ENCODE measurements at places on chromosomes 2 and 18. TPM values are rescaled to one million over a fixed set of nuclear protein-coding genes. Genes with fewer than 3 reads are reported as not detected.

Gene TCF7L1
- 39.4 TPM for polyA plus RNA-seq

- no peak for DNase-seq
Observed at GRCh38 chr2:191158747-191159146, 8.0 kb upstream of the STAT4 start.

DNA sequence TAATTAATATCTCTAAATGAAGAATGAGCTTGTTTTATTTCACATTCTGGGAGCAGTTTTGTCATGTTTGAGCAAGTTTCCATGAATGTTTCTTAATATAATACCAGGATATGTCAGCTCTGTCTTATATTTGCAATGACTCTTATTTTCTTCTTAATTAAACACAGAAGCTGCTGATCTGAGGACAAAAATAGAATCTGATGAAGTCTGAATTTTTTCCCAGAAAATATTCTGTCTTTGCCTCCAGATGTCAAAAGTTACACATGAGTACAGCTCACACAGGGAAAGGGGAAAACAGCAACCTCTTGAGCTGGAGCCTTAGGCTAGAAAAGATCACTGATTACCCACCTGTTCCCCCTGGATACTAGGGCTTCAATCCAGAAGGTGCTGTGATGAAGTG lies 606.6 kb upstream of the SYT4 start:
- DNase-seq, result no peak

- no peak for DNase-seq
Observed at GRCh38 chr2:223822818-223823217, 14.6 kb downstream of the AP1S3 start.

Gene EPHA4
- 64.7 TPM for polyA plus RNA-seq

GRCh38 chr2:67599561-67599960 lies 202.4 kb downstream of the ETAA1 start:
- DNase-seq, result no peak

- no peak for DNase-seq
Observed at GRCh38 chr2:111247491-111247890, 126.8 kb downstream of the BCL2L11 start.

DNA sequence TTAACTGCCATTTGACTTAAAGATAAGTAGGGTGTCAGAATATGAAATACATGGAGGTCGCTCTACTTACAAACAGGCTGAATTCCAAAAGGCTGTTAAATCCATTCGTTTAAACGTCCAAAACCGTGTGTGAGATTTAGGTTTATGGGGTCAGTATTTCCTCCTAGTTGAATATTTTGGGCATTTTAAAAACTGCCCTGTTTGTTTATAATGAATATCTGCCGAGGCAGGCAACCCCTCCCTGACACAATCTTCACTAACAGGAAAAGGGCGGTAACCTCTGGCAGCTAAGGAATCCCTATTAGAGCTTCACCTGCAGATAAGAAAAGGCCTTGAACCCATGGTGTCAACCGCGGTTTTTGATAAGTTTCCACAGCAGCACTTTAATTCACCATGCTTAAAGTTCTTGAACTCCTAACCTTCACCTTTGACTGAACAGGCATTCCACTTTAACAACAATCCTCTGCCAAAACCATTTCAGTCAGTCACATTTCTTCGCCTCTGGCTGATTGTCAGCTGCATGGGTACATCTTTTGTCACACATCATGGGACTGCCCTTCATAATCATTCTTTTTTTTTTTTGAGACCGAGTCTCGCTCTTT lies 17.8 kb downstream of the TRAK2 start:
- DNase-seq, result no peak

DNA sequence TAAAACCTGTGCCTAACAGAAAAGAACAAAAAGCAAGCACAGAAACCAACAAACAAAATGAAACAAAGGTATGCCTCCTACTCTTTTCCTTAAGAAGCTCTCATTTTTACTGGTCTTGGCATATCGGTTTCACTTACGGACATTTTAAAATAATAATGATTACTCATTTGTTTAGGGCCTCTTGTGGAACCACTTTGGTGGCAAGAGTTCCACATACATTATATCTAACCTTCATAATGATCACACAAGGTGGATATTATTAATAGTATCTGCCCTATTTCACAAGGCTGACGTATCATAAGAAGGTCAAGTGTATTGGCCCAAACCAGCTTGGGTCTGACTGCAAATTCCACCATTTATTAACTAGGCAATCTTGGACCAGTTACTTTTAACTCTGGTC lies 304.7 kb downstream of the TCF4 start:
- DNase-seq, result no peak

DNA sequence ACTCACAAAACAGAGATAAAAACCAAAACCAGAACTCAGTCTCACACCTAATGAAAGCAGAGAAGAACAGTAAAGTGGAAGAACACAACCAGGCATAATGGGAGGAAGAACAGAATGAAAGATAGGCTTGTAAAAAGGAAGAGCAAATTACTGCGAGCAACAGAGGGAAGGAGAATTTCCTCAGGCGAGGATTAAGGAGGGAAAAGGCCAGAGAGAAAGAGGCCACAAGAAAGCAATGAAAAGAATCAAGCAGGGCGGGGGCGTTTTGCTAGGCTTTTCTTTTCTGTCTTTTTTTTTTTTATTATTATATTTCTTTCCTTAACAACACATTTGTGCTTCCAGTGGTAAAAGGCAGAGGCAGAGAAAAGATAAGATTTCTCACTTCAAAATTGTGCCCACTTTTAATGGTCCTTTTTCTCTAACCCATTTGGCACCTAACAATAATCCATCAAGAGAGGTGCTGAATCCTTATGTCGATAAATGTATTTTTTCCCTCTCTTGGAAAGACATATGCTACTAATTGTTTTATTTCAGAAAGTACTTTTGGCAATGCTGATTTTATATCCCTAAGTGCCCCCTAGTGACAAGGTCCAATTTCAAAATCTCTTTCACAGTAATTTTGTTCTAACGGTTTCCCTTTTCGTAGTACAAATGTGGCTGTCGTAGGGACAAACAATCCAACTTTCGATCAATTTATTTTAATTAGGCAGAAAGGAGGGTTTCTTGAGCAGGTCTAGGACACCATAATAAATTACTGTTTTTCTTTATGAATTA lies 138.7 kb upstream of the AQP4 start:
- no peak for DNase-seq

Gene METTL4
- polyA plus RNA-seq, result 18.1 TPM

DNA sequence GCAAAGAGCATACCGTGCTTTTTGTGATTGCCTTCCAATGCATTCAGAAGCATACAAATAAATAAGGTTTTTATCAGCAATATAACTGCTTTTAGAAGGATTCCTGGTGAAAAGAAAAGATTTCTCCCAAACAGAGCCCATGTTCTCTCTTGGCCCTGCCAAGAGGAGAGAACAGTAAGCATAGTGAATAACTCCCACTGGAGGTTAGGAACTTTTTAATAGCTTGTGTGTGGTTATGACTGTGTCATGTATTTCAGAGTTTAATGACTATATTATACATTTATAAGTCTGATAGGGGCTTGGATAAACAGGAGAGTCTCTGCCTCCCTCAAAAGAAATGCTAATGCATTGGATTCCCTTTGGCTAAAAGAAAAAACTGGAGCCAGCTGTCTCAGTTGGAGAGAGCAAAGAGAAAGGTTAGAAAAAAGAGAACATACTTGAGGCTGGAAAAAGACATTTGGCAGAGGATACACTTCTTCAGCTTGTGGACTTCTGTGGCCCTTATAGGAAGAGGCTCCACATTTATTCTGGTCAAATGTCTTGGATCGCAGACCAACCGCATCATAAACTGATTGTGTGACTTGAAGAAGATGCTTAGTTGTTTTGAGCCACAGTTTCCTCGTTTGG lies 63.0 kb upstream of the SPRED2 start:
- no peak for DNase-seq

DNA sequence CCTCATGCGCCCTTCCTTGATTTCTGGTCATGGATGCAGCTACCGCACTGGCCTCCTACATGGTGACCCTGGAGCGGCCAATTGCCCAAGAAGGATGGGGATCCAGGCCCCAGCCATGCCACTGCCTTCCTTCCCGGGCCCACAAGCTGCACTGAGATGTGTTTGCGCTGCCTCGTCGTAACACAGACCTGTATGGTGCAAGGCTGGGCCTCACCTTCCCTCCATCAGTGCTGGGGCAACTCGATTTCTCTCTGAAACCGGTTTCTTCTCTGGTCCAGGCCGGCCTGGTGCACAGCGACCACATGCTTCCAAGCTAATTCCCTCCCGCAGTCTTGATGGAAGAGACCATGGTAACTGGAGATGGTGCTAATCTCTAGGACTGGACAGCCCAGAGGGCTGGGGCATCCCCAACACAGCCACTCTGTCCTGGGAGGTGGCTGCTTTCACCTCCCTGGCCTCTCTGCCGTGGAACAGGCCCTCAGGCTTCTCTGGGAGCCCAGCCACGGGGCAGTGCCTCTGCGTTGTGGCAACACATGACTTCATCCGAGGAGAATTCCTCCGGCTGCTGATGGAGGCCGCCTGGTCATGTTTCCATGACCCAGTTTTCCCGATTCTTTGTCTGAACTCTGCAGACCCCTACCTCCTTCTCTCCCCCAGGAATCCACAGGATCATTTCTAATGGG lies 184.2 kb downstream of the GLI2 start:
- no peak for DNase-seq

Gene IL1B
- polyA plus RNA-seq, result 0.73 TPM

GRCh38 chr2:68465081-68465916 lies 1.8 kb downstream of the FBXO48 start:
- DNase-seq, result no peak

- DNase-seq, result no peak
Observed at GRCh38 chr2:214830794-214831346, 21.4 kb upstream of the BARD1 start.

- no peak for DNase-seq
Observed at GRCh38 chr2:152740743-152741328, 22.4 kb downstream of the ARL6IP6 start.

Gene UGT1A1
- polyA plus RNA-seq, result 0.11 TPM

GRCh38 chr2:23709311-23709710 lies 217.6 kb downstream of the ATAD2B start:
- DNase-seq, result no peak

DNA sequence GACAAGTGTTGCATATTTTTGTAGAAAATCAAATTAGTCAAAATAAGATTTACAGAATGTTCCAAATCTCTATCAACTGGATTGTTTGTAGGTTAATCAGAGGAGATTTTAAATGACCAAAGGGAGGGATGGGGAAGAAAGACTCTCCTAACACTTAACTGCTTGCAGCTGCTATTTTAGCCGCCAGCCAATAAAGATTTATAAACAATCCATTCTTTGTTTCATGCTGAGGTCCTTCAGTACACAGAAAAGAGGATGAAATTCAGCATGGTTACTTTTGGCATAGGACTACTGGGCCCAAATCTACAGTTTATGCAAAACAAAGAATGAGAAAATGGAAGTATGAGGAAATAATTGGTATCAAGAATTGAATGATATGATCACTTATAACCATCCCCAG lies 86.4 kb upstream of the FN1 start:
- no peak for DNase-seq

- DNase-seq, result no peak
Observed at GRCh38 chr2:37568565-37568964, 102.9 kb downstream of the CDC42EP3 start.

Gene GULP1
- polyA plus RNA-seq, result 55.8 TPM

DNA sequence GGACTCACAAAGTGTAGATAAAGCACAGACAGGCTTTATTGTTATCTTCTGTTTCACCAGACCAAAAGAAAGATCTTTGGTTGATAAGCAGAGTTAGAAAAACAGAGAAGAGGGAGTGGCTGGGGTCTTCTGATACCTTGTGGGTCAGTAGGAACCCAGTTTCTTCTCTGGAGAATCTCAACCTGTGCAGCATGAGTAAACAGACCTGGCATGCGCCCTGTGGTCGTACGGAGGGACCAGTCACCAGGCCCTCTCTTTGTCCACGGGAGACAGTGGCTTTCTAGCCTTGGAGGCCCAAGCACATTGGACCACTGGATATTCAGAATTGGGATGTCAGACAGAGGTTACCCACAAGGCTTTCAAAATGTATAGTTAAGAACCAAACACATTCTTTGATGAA lies 418.9 kb upstream of the FANCL start:
- no peak for DNase-seq

GRCh38 chr2:71207601-71208000 lies 19.3 kb downstream of the PAIP2B start:
- no peak for DNase-seq

- no peak for DNase-seq
Observed at GRCh38 chr18:42095732-42096377, 140.8 kb downstream of the PIK3C3 start.

DNA sequence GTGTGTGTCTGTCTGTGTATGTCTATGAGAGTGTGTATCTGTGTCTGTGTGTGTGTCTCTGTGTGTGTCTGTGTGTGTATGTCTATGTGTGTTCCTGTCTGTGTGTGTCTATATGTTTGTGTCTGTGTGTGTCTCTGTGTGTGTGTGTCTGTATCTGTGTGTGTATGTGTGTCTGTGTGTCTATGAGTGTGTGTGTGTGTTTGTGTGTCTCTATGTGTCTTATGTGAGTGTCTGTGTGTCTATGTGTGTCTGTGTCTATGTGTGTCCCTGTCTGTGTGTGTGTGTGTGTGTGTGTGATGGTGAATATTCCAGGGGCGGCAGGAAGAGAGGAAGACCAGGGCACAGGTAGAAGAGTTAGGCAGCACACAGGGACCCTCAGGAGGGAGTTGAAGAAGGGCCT lies 173.2 kb downstream of the MYCN start:
- DNase-seq, result no peak

DNA sequence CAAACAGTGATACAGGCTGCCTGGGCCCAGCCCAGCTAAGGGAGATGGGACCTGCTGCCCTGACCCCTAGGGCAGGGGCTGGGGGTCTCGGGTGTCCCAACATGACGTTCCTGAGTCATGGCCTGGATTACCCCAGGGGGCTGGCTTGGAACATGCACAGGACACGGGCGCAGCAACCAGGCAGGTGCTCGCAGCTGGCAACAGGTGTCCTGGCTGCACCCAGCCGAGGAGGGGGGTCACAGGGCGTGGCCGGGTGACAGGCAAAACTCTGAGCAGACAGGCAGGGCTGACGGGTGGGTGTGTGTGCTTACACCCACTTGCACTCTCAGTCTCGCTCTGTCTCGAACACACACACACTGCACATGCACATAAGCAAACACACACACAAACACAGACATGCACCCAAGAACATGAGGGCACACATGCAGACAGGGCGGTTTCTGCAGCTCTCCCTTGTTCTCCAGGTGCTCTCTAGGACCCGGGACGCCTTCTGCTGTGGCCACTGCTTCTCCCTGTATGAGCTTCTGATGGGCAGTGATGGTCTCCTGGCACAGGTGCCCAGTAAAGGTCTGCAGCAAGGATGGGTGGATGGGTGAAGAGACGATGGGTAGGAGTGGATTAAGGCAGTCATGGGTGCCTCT lies 33.7 kb upstream of the TAF1B start:
- DNase-seq, result no peak

Gene HES6
- polyA plus RNA-seq, result 4.1 TPM

Gene TCF23
- polyA plus RNA-seq, result 0.42 TPM

DNA sequence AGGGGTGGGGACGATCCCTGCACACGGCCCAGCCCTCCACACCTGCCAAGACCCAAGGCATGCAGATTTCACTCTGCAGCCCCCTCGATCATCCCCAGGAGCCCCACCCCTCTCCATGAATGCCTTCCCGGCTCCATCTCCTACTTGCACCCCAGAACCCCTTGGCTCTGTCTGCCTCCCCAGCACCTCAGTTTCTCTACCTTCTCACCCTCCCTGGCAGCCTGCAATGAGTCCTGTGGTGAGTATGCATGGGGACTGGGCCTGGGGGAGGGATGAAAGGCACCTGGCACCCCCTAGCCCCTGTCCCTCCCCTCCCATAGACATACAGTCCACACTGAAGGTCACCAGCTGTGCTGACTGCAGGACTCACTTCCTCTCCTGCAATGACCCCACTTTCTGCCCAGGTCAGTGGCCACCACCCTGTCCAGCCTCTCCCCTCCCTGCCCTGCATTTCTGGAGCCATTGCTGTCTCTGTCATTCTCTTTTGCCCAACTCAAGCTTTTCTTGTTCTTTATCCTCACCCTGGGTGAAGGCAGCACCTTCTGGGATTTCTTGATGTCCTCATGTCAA lies 1.0 kb downstream of the TEX51 start:
- DNase-seq, result no peak
